ENCODE measurements at places on chromosomes 6 and 20.

DNA sequence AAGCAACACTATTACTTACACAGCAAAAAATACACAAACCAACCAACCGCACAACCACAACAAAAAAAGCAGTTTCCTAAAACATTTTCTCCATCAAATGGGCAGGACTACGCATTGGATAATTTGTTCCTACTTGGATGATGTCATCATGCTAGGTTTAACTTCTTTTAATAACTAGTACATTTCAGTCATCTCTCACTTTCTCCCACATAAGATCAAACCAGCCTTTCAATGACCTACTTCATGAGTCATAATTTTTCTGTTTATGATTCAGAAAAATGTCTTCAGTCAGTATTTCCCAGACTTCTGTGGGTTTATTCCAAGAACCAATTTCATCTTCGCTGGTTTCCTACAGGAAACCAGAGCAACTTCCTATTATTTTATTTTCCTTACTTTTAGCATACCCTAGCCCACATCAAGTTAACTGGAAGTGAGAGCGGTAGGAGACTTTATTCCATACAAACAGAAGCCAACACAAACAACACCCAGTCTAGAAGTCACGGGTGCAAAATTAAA lies 134.2 kb downstream of the GMDS start:
- DNase-seq, result peak; percentile 81

DNA sequence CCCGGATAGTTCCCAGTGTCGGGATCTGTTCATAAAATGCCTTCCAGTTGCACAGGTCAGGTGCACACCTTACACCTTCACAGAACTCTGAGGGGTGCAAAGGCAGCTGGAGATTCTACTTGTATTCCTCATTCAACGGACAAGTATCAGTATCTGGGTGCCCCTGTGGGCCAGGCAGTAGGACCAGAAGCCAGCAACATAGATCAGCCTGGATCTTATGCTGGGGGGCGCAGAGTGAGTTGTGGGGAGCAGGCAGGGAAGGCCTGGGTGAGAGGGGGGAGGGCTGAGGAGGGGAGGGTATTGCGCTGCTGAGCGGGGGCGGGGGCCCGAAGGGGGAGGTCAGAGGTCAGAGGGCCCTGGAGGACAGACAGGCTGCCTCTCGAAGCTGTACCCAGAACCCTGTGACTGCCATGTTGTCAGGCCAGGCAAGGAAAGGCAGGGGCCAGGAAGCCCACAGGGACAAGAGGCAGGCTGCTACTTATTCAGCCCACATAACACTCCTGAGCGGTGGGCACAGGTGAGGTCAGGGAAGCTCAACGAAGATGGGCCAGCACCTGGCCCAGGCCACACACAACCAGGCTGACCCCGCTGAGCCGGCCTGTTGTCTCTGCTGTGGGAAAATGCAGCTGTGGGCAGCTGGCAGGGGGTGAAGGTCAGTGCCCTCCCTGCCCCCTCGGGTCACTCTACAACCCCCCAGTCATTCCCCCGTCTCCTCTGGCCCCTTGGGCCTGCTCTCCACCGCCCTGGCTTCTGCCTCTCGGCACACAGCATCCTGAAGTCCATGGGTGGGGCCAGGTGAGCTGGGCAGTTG lies 1.1 kb downstream of the OPRL1 start:
- no peak for DNase-seq

DNA sequence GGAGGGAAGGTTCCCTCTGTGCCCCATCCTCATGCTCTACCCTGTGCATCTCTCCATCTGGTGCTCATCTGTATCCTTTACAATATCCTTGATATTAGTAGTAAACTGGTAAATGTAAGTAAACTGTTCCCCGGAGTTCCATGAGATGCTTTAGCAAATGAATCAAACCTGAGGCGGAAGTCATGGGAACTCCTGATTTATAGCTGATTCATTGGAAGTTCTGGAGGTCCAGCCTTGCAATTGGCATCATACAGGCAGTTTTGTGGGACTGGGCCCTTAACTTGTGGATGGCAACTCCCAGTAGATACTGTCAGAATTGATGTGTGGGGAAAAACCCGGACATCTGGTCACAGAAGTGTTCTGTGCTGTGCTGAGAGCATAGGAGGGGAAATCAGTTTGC lies 11.2 kb upstream of the SLC22A2 start:
- DNase-seq, result no peak

GRCh38 chr20:35699957-35700624 lies 886 bp downstream of the ROMO1 start:
- no peak for DNase-seq

GRCh38 chr6:131331873-131332781 lies 196.9 kb downstream of the AKAP7 start:
- no peak for DNase-seq

DNA sequence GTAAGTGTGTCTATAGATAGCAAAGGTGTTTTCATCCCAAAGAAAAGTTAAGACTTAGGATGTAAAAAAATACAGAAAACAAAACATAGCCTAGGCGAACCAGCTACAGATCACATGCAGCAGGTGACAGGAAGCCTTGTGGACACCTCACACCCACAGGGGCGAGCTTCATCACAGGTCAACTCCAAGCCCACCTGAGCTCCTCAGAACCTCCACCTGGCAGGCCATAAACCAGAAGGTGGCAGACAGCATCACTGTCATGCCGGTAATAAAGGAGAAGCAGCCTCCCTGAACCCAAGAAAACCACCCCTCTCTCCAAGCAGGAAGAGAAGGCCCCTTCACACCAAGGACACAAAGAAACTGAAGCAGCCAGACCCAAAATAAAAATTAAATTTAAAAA lies 1.0 kb downstream of the RALGAPA2 start:
- DNase-seq, result no peak

GRCh38 chr20:31723069-31723318 lies 326 bp upstream of the BCL2L1 start:
- DNase-seq, result no peak

- no peak for DNase-seq
These were observed 320.6 kb downstream of the QKI start for GRCh38 chr6:163735076-163735475.

DNA sequence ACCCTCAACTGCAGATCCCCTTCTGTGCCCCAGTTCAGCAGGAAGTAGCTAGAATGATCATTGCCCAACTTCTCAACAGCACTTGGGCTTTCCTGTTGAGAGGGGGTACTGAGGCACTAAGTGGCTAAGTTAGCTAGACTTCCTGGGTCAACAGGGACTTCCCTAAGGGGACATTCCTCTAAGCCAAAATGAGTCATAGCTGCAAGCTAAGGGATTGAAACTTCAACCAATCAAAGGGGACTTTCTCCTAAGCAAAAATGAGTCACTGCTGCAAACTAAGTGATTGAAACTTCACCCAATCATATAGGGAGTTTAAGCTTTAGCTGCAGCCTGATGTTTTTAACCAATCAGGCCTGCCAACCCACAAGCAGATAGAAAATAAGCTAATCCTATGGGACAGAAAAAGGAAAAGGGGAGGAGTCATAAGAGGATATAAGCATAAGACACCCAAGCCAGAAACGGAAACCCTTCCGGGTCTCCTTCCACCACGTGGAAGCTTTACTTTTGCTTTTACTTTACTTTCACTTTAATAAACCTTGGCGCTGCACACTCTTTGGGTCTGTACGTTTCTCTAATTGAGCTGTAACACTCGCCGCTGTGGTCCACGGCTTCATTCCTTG lies 659.0 kb upstream of the HS3ST5 start:
- no peak for DNase-seq

- DNase-seq, result no peak
These were observed 40.6 kb downstream of the CLVS2 start for GRCh38 chr6:123036648-123037047.

DNA sequence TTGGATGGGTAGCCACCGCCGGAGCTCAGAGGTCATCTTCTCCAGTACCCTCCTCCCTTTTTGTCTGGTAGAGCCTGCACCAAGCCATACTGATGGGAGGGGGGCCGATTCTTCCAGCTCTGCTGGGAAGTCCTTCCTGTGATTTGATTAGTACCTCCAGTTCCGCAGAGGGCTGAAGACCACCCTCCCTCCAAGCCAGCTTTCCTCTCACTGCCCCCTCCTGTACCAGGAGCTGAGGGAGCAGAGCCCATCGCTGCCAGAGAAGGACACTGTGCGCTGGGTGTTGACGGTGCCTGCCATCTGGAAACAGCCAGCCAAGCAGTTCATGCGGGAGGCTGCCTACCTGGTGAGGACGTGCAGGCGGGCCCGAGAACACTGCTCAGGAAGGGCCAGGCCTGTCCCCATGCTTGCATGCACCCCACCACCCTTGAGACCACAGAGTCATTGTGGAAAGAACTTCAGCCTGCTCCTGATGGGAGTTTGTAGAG lies 13.2 kb downstream of the HSPA12B start:
- no peak for DNase-seq

GRCh38 chr20:575230-575629 lies 31.6 kb upstream of the CSNK2A1 start:
- DNase-seq, result no peak

GRCh38 chr6:147941143-147941542 lies 401.5 kb upstream of the SASH1 start:
- peak; percentile 6 for DNase-seq

DNA sequence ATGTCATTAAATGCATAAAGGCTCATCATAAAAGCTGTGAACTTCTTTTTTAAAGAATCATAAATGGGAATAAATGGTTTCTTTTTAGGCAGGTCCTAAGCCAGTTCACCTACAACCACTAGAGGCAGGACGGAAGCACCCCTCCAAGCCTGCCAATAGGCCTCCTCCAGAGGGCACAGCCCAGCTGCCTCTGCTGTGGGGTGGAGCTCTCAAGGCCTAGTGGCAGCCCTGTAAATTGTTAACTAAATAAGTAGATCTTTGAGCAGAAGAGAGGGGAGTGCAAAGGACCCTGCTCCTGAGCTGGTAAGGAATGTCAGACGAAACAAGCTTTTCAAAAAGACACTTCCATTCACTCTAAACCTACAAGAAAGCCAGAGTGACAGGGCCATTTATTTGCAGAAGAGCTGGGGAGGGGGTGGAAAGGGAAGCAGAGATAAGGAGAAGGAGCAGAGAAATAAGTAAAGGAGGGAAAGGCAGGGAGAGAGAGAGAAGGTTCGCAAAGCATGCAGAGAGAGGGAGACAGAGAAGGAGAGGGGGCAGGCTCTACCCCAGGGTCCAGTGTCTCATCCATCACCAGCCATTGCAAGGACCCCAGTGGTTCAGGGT lies 18.0 kb upstream of the MAFB start:
- DNase-seq, result no peak

DNA sequence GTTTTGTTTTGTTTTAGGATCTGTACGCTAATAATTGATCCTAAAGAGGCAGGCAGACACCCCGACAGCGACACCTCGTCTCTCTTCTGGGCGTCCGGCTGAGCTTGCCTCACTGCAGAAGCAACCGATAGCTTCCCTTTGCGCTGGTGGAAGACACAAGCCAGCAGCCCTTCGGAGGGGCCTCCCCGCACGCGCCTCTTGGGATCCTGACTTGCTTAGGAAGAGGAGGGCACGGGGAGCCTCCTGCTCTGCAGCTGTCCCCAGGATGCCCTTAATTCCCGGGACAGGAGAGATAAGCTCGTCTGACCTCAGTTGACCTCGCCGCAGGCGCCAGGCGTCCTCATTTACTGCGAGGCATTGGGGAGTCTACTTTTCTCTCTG lies 94.0 kb downstream of the CD83 start:
- DNase-seq, result no peak

DNA sequence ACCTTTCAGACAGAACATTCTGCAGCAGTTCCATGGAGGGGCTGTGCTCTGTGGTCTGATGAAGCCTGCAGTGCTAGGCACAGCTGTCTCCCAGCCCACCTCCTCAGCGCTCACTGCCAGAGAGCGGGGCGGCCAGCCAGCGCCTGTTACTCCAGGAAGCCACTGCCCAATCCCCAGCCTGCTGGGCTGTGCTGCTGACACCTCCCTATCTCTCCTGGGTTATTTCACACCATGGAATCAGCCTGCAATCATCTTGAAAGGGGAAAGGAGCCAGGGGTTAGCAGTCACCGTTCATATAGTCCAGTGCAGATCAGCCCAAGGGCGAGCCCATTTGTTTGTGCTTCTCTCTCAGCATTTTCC lies 46.3 kb upstream of the NHSL1 start:
- peak; percentile 78 for DNase-seq

DNA sequence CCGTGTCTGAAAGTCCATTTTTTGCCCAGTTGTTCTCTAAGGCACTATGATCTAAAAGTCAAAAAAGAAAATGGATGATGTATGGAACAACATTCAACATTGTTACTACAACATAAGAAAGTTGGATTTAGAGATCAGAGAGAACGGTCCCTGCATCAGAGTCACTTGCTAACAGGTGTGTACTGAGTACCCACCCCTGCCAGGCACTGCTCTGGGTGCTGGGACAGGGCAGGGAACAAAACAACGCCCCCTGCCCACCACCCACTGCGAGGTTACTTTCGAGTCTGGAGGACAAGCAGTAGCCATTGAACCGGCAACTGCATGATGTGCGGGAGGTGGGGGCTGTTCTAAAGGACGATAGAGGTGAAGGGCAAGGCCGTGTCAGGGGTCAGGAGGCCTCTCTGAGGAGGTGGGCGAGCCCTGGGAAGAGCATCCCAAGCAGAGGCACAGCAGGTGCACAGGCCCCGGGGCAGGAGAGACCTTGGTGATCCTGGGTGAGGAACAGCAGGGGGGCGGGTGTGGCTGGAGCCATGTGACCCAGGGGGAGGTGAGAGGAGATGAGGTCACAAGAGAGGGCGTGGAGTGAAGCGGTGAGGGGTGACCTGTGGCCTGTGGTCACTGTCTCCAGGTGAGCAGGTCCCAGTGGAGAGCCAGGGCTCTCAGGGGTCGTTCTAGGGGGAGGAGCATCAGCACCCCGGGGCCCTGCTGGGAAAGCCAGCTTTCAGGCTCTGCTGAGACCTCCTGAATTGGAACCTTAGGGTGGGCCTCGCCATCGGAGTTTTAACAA lies 197.5 kb upstream of the SULF2 start:
- DNase-seq, result no peak

DNA sequence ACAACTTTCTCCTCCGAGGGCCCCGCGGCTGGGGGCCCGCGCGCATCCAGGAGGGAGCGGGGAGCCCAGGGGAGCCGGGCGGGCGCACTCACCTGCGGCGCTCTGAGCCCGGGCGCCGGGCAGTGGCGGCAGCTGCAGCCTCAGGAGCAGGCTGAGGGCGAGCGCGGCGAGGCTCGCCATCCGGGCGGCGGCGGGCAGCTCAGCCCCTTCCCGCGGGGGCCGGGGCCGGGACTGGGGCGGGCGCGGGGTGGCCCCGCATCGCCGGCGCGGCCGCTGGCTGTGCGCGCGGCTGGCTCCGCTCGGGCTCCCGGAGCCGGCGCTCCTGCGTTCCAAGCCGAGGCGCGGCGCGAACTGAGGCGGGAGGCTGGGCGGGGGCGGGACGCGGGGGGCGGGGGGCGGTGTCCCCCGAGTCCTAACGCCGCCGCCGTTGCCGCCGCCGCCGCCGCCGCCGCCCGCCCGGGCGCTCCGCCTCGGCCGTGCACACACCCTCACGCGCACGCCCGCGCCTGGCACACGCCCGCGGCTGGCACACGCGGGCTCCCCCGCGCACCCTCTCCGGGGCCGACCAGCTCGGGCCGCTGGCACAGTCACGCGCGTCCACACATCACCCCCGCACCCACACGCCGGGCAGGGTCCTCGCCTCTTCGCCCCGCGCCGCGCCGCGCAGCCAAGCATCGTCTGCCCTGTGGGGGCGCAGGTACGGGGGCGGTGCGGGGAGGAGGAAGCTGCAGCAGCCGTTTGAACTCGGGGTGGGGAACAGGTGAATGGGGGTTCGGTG lies at the start of gene PTPRT:
Gene PTPRT, minus strand, starts transcription at position 353 of the 778 bp plus-strand sequence. Its CDS starts 173 bp downstream, at position 180.
- no peak for DNase-seq

- DNase-seq, result no peak
These were observed 113.4 kb downstream of the MAP3K4 start for GRCh38 chr6:161104966-161105365.

Measured in astrocyte of the spinal cord (primary cell).